Esophagus mucosa (tissue), 1 donor: ENCODE measurements at places on chromosomes 7 and 10. TPM values are rescaled to one million over a fixed set of nuclear protein-coding genes. Genes with fewer than 3 reads are reported as not detected.

- peak; percentile 90 for ATAC-seq
Observed at GRCh38 chr10:75202321-75203045, 8.1 kb upstream of the VDAC2 start.

ASB13 gene
- total RNA-seq, result 15.3 TPM

PON2 gene
- total RNA-seq, result 35.3 TPM

- no peak for ATAC-seq
Observed at GRCh38 chr10:42977032-42977416, 99.8 kb upstream of the RET start.

HOXA11 gene
- not detected for total RNA-seq

- ATAC-seq, result no peak
Observed at GRCh38 chr7:1818575-1819258, 148.6 kb downstream of the ELFN1 start.

GHITM gene
- 142 TPM for total RNA-seq

- no peak for ATAC-seq
Observed at GRCh38 chr10:72080042-72080975, 8.0 kb downstream of the SPOCK2 start.

ALOX5 gene
- total RNA-seq, result 4.1 TPM

- ATAC-seq, result no peak
Observed at GRCh38 chr7:51850126-51850525, 533.5 kb upstream of the COBL start.

DNA sequence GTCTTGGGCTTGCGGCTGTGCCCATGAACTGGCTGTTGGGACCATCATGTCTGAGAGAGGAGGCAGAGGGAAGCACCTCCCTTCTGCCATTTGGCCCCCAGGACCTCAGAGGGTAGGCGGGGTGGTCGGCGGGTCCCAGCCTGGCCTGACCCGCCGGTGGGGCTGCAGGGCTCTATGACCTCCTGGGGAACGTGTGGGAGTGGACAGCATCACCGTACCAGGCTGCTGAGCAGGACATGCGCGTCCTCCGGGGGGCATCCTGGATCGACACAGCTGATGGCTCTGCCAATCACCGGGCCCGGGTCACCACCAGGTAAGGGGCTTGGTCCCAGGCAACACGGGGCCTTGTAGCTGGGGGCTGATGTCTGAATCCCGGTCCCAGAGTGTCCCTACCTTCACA is 14.1 kb downstream of the SUMF2 start:
- ATAC-seq, result no peak

GRCh38 chr10:14683256-14683655 is 91.4 kb downstream of the FAM107B start:
- no peak for ATAC-seq

SYT15 gene
- 1.4 TPM for total RNA-seq

ZNF117 gene
- total RNA-seq, result 10.7 TPM

MRPS24 gene
- 123 TPM for total RNA-seq

GRCh38 chr7:65980478-65981250 is 1.3 kb downstream of the GUSB start:
- ATAC-seq, result peak; percentile 74

DNA sequence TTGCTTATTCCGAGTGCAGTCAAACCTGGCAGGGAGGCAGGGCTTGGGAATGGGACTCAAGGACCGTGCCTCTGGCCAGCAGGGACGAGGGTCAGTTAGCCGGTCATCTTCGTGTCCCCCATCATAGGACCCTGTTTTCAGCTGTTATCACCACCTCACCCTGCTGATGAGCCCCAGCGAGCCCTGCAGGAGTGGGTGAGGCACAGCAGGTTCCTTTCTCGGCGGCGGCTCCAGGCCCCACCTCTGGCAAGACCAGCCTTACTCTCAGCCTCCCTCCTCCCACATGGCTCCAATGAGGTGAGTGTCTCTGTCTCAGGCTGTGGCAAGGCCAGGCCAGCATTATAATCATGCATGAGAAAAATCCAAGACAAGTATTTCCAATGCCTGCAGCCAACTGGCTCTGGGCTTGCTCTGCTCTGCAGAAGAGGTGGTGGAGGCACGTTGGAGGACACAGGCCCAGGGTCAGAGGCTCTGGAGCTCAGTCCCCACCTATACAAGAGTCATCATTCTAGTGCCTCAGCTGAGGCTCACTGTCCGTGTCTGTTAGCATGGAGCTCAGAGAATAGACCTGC is 15.7 kb downstream of the PKD1L1 start:
- ATAC-seq, result no peak

GRCh38 chr7:133853706-133854276 is 273.3 kb upstream of the LRGUK start:
- peak; percentile 79 for ATAC-seq

MBL2 gene
- not detected for total RNA-seq

- ATAC-seq, result no peak
Observed at GRCh38 chr10:123479640-123480039, 186.5 kb upstream of the GPR26 start.

AMPH gene
- total RNA-seq, result 0.16 TPM

DNA sequence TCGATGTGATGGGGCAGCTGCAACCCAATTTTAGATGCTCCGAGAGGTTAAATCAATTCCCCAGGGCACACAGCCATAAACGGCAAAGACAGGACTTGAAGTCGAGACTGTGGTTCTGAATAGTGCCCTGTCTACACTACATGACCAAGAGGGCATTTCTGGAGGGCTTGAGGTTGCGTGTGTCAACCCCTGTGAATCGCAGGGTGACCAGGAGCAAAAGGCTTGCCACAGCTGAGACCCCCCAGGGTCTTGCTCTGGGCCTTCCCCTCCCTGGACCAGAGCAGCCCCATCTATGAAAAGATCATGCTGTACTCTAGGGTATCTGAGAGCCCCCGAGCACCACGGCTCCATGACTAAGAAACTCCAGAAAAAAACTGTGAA is 26.8 kb upstream of the RASGEF1A start:
- no peak for ATAC-seq

DNA sequence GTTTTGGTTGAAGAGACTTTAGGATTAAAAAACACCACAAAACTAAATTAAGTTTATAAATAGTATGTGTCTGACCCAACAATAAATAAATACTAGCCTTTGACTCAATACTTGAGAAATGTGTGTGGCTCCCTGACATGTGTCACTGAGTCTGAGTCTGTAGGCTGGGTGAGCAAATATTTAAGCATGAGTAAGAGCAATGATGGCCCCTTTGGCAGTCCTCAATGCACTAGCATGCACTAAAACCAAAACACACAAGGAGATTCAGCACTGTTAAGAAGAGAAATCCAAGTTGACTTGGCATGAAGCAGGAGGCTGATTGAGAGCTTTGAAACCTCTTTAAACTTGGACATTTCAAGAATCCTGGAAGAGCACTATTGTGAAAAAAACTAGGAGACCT is 37.1 kb downstream of the CCDC71L start:
- peak; percentile 86 for ATAC-seq

PIK3CG gene
- total RNA-seq, result 0.56 TPM

- ATAC-seq, result no peak
Observed at GRCh38 chr7:107234436-107234835, 65.6 kb downstream of the HBP1 start.

RBM20 gene
- 3.1 TPM for total RNA-seq

DNA sequence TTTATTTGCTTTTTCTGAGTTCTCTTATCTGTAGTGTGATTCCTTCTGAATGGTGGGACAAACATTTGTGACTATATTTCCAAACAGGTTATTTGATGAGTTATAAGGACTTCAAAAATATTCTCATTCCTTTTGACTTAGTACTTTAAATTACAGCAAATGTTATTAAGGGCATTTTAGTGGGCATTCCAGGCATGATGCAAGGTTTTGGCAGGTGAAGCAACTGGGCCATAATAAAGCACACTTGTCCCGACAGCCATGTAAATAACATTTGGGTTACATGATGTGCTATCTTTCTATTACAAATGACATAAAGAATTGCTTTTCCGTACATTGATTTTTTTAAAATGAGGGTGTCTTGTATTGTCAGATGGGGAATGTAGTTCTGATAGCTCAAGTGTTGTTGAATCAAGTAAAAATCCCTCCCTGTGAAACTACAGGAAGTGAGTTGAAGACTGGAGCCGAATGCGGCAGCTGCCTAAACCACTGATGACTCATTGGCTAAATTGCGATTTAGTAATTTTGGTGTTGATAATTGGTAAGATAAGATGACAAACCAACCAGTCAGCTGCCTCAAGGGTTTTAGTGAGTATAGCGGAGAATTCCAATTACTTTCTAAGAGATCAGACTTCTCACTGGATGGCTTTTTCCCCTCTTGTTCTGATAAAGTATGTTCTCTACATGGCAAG is 231.3 kb upstream of the NPY start:
- ATAC-seq, result no peak

DNA sequence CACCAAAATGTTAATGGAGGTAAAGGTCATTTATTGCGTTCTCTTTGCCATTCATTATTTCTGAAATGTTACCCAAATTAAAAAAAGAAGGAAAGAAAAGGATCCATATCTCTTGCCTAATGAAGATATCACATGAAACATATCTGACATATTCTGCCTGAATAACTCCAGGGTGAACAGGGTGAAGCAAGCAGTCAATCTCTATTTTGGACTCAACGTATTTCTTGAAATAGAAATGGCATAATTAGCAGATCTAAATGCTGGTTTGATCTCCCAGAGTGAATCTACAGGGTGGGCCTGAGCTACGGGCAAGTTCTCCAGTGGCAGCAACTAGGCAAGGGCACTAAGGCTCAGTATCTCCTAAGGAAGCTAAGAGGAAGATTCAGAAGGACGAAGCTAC is 24.0 kb downstream of the MPP7 start:
- ATAC-seq, result no peak

GRCh38 chr10:6345404-6345803 is 142.7 kb downstream of the PFKFB3 start:
- ATAC-seq, result no peak

GRCh38 chr7:69685293-69685631 is 87.0 kb downstream of the AUTS2 start:
- no peak for ATAC-seq

ODAD2 gene
- 0.16 TPM for total RNA-seq

DNA sequence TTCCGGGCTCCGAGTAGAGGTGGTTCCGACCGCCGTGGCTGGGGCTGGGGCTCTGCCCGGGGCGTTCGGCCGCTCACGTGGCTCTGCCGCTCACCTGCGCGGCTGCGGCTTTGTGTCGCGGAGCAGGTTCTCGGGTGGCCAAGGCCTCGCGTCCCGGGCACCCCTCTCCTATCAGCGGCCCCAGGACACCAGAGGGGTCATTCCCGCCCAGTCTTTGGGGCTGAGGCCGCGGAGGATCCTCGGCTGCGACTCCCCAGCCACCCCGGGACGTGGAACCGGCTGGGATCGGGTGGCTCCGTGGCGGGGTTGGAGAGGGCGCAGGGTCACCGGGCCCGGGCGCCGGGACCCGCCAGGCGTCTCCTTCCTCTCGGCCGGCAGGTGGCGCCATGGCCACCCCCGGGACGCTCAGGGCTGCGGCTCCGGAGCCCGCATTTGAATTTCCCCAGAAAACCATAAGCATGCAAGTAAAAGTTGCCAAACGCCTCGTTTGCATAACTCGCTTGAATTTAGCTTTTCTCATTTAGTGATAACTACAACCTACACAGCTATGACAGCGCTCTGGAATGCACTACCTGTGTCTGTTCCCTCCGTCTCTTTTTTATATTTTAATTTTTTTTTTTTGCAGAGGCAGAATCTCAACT is 1.2 kb downstream of the COL26A1 start:
- ATAC-seq, result peak; percentile 81

ZNF488 gene
- 0.60 TPM for total RNA-seq

- peak; percentile 35 for ATAC-seq
Observed at GRCh38 chr10:21020545-21020944, 123.4 kb upstream of the NEBL start.

ANKRD2 gene
- total RNA-seq, result 0.56 TPM

DNA sequence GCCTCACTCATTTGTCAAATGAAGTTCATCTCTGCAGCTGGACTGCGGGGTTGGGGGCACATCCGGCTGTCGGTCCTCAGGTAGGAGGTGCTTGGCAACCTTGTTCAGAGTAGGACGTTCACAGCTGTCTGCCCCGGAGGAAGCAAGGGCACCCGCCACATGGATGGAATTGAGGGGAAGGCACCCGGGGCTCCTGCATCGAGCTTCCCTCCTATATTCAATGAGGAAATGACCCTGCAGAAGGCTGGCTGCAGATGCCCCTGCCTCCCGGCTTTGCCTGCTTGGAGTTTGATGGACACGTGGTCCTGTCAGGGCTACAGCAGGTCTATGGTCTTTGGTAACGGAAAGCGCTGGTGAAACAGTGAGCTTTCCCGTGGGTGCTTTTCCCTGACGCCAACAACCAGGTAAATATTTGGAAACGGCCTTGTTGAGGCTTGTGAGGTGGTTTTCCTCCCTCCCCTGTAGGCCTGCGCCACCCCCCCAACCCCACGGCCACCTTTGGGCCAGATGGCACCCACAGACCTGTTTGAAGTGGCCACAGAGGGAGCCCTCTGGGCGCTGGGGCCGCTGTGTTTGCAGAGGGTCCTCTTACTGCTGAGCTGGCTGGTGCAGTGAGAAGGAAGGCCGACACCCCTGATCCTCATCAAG is 32.9 kb downstream of the HTRA1 start:
- no peak for ATAC-seq

DNA sequence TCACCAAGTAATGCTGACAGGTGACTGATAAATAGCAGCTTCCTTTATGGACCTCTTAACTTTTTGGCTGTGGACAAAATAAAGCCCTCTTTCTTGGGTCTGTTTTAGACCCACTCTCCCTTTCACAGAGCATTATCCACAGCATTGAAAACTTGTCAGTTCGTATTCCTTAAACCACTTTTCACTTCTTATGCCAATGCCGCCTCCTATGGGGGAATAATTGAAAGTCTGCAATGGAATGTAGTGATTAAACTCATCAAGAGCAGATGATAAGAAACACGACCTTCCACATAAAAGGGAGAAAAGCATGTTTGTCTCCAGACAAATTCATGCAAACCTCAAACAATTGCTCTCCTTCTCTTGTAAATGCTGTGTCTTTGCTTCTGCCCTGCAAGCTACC is 153.4 kb downstream of the SORCS1 start:
- no peak for ATAC-seq

DNA sequence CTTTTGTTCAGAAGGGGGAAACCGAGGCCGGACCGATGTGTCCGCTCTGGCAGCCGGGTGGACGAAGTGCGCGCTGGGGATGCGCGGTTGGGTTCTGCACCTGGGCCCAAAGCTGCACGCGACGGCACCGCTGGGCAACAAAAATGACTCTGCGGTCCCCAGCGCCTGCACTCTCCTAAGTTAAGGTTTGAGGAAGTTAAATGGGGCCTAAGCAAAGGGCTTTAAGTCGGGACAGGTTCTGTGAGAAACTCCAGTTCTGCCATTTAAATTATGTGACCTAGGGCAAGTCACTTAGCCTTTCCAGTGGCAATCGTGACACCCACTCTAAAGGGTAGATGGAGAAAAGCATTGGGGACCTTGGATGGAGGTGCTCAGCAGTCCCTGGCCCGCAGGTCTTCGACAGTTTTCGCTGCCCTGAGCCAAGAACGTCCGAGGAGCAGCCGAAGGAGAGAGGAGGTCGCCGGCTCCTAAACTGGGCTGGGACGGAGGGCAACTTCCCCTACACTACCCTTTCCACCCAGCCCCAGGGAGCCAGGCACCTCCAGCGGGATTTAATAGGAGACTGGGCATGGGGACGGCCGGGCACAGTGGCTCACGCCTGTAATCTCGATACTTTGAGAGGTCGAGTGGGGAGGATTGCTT is 534 bp upstream of the ACBD5 start:
- peak; percentile 42 for ATAC-seq

PROSER2 gene
- total RNA-seq, result 10.1 TPM
